RWPE1 (cell line): ENCODE measurements at places on chromosomes 1 and 21.

GRCh38 chr21:25515484-25516405 is 91.5 kb downstream of the MRPL39 start:
- DNase-seq = no peak

DNA sequence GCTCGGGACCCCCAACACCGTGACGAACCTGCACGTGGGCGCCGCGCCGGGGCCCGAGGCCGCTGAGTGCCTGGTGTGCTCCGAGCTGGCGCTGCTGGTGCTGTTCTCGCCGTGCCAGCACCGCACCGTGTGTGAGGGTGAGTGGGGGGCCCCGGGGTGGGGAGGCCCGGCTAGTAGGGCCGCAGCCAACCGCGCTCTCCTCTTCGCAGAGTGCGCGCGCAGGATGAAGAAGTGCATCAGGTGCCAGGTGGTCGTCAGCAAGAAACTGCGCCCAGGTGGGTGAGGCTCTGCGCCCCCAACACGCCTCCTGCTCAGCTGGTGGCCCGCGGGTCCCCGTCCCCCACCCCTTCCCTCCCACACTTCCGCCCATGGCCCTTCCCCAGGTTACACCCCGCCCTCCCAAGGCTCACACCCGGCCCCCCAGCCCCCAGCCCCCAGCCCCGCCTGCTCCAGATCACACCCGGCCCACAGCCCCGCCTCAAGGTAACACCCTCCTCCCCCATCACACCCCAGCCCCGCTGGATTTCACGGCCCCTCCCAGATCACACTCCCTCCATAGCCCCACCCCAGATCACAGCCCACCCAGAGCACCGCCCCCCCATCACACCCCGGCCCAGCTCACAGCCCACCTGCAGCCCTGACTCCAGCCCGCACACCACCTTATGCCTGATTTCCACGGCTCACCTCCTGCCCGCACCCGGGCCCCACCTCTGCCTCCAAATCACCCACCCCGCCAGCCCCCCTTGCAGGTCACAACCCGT is 2.4 kb upstream of the MMP23B start:
- DNase-seq = no peak

DNA sequence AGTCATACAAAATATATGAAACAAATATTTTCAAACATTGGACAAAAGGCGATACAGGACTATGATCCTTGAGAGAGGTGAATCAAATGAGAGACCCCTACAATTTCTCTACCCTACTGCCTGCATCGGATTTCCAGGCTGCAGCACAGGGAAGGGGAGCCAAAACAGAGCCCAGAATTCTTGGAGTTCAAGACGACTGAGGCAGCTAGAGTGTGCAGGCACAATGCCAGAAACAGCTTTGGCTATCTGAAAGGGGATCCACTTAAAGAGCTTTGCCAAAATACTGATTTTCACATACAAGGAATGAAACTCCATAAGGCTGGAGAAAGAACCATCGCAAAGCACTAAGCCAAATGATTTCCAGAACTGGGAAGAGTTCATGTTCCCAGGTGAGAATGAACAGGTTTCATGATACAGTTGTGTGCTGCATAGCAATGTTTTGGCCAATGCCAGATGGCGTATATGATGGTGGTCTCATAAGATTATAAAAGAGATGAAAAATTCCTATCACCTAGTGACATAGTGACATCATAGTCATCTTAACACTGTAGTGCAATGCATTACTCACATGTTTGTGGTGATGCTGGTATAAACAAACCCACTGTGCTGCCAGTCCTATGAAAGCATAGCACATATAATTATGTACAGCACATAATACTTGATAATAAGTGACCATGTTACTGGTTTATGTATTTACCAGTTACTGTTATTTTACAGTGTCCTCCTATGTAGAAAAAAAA is 77.5 kb downstream of the KCND3 start:
- DNase-seq = no peak

DNA sequence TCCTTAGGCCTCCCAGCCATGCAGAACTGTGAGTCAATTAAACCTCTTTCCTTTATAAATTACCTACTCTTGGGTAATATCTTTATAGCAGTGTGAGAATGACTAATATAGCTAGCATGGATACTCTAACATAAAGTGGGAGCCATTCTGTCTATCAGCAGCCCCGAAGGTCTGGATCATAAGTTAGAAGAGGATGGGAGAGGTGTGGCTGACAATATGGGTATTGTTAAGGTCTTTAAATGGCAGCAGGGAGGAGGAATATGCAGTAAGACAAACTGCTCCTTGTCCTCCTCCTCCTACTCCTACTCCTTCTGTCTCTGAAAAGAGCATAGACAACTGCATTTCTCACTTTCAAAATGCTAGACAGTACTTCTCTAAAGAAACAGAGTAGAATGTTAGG is 214.0 kb upstream of the C1orf87 start:
- DNase-seq = no peak

DNA sequence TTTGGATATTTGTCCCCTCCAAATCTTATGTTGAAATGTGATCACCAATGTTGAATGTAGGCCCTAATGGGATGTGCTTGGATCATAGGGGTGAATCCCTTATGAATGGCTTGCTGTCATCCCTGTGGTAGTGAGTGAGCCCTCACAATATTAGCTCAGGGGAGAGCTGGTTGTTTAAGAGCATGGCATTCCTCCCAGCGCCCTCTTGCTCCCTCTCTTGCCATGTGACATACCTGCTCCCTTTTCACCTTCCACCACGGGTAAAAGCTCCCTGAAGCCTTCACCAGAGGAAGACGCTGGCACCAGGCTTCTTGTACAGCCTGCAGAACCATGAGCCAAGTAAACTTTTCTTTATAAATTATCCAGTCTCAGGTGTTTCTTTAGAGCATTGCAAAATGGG is 305.6 kb downstream of the KCTD3 start:
- no peak for DNase-seq

DNA sequence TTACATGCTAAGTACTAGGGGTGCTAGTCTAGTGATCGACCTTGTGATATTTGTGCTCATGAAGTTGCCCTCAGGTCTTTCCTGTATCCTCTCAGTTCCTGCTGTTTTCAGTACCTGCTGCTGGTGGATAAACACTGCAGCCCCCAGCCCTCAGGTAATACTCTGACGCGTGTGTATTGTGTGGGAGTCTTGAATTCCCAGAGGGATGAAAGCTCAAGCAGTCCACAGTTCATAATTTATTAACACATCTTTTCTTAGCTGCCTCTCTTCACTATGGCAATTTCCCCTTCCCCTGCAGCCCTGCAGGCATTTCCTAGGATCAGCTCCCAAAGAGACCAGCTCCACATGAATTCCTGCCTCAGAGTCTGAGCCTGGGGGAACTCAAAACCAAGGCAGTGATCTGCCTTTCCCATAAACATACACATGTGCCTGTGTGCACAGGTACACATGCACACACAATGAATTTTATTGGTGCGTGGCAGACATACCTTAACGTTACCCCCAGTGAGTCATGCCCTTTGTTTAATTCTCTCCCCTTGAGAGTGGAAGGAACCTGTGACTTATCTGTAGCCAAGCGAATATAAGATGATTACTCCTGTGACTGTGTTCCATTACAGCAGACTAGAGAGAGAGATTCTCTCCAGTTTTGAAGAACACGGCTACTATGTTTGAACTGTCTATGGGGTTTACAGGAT is 14.1 kb upstream of the HMGCS2 start:
- peak; percentile 50 for DNase-seq

DNA sequence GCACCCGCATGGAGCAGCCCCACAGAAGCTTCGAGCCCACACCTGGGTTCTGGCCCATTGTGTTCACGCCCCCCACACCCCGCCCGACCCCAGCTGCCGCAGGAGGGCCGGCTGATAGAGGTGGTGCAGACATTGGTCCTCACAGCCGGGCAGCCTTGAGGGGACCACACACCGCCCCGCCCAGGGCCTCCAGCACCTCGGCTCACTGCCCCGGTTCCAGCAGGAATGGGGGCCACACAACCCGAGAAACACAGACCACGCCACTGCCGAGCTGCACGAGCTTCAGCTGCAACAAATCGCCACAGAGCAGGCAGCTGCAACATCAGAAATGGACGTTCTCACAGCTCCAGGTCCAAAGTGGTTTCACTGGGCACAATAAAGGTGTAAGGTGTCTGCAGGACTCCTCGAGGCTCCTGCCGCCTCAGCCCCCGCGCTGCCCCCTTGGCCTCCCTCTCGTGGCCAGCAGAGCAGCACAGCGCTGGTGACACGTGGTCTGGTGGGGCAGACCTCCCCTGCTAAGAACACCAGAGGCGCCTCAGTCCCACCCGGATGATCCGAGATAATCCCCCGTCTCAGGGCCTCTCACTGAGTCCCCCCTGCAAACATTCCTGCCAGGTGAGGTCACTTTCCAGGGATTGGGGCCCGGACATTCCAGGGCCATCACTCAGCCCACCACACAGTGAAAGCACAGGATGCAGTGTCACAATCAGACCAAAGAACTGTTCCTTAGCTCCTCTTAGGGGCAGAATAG is 62.3 kb upstream of the ADARB1 start:
- DNase-seq = peak; percentile 98

DNA sequence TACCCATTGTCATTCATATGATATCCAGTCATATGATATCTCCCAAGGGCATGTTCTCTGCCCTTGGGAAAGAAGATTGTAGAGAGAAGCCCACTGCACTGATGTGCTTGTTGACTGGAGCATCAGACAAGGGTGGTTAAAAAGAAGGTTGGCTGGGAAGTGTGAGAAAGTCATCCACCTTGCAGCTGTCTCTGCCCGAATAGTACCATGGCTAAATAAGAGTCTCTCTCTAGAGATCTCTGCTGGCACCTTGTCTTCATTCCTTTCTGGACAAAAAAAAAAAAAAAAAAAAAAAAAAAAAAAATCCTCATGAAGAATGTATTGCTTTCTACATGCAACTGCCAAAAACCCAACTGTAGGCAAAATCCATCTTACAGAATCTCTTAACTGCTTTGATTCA is 349.7 kb upstream of the ESRRG start:
- DNase-seq = no peak

DNA sequence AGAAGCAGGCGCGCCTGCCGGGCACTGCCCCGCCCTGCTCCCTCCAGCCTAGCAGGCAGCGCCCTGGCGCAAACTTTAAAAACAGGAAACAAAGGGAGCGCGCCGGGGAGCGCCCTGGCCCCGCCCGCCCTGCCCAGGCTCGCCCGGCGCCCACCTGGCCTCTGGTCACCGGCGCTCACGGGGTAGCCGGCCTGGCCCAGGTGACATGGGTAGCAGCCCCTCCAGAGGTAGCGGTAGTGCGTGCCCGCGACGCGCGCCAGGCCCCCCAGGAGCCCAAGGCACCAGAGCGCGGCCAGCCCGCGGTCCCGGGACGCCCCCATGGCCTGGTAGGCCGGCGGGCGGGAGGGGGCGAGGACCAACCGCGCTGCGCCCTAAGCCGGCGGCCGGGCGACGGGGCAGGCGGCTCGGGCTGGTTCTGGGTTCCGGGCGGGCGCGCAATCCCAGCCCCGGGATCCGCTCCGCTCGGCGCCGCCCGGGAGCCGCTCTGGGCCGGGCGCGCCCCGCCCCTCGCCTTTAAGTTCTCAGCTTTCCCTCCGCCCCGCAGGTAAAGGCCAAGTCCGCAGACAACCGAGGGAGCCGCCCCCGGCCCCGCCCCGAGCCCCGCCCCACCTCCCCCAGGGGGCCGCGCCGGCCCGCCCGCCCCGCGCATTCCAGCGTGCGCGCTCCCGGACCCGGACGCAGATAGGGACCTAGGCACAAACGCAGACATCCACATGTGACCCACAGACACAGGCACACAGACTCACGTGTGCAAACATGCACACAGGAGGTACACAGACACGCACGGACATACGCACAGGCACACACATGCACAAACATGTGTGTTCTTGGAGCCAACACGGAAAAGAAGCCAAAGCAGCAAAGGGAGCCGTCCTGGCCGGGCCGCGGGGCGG is 76.7 kb downstream of the ARHGEF16 start:
- DNase-seq = peak; percentile 96

- no peak for DNase-seq
Observed at GRCh38 chr1:43314233-43314632, 13.5 kb downstream of the TIE1 start.

DNA sequence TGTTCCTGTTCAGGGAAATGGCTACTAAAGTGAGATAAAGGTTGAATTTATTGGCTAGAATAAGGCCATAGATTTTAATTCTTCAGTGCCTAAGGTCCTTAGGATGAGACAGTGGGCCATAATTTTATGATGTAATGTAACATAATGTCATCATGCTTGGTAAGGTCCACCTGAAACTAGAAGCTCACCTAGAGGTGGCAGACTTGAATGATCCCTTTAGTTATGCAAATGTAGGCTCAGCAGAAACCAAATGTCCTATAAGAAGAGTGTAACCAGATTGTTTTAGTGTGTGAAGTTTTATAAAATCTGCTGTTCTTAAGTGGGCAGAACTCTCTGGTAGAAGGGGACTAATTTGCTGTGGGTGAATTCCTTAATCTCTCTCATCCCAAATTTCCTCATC is 13.5 kb upstream of the SETDB1 start:
- DNase-seq = no peak

DNA sequence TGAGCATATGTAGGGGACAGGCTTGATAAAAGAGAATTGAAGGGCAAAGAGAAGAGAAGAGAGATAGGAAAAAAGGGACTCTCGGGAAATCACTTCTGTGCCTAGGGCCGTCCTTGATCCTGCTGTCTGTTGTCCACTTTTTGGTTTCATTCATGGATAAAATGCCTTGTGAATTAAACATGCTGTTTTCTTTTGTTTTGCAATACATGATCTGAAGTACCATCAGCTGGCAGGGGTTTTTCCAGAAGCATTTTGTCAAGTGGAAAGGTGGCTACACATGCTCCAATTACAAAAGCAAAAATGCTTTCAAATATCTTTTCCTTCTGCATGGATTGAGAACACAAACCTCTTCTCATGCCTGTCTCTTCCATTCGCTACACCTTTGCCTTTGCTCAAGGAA is 361.7 kb downstream of the PDE4B start:
- DNase-seq = no peak

DNA sequence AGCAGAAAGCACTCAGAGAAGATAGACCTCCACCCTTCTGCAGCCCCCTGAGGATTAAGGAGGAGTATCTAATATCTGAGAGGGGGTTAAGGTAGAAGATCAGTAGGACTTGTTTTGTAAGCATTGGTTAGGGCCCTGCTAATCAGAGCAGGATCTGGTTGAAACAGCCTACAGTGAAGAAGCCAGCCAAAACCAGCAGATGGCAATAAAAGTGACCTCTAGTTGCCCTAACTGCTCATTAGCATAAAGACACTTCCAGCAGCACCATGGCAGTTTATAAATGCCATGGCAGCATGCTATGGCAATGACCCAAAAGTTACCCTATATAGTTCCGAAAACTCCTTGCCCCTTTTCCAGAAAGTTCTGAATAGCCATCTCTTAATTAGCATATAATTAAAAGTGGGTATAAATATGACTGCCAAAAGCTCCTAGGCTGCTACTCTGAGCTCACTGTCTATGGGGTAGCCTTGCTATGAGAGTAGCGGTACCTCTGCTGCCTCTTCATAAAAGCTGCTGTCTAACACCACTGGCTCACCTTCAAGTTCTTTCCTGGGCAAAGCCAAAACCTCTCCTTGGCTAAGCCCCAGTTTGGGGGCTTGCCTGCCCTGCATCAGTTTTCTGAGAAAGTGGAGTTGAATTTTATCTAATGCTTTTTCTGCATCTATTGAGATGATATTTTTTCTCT is 254.2 kb downstream of the PAPPA2 start:
- no peak for DNase-seq

- no peak for DNase-seq
Observed at GRCh38 chr1:207999972-208000371, 89.0 kb upstream of the CD34 start.
